ENCODE measurements at places on chromosomes 3 and 15.
A peak's percentile ranks its signal among the peaks of the same experiment; 100 is the strongest.

GRCh38 chr3:135272026-135272669, 477.1 kb downstream of the EPHB1 start:
- no peak for DNase-seq

- no peak for DNase-seq
Observed at GRCh38 chr3:66354001-66354400, 133.2 kb downstream of the SLC25A26 start.

DNA sequence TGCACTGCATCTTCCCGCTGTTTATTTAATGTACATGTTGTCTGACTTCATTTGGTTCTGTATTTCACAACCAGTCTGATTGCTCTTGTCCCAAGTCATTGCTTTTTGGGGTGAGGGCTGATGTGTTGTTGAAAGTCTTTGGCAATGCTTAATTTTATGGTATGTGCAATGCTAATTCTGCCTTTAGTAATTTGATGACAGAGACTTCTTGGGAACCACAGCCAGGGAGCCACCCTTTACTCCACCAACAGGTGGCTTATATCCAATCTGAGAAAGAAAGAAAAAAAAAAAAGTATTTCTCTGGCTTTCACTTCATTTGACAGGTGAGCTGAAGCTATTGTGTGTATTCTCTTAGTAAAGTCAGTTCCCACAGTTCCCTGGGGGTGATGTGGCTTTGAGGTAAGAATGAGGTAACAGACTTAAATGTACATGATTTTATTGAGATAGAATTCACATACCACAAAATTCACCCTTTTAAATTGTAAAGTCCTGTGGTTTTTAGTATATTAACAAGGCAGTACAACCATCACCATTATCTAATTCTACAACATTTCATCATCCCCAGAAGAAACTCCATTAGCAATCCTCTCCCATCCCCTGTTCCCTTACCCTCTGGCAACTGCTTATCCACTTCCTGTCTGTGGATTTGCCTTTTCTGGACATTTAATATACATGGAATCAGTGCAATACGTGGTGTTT, 97.3 kb downstream of the SLCO3A1 start:
- DNase-seq: no peak

GRCh38 chr15:74449095-74449494, 11.9 kb downstream of the UBL7 start:
- DNase-seq: no peak

DNA sequence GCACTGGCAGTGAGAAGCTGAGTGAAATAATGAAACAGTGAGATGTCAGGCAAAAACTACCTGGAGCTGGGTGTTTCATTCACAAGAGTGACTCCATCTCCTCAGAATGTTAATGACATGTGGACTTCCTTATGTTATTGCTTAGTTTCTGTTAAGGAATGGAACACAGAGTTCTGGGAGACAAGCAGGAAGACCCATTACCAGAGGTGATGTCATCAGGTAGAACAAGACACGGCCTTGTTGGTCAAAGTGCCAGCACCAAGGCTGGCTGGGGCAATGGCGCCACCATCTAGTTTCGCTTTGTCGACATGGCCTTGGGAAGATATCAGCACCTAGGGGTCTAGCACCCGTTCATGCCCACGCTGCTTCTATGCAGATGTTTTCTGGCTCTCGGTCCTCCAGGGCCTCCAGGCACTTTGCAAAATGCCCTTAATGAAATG, 252.2 kb downstream of the FAM43A start:
- DNase-seq: no peak

DNA sequence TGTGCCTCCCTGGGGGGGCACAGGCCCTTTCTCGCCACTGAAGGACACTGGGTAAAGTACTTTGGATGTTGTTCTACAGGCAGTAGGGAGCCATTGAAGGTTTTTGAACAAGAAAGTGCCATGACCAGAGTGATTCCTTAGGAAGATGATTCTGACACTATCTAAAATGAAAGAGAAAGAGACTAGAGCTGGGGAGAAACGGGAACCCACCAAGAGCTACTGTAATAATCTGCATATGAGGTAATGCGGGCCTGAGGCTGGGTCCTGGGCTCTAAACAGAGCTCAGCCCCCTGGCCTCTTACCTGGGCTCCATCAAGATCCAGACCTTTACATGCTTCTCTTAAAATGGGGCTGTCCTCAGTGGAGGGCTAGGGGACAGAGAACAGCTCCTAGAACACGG, 24.9 kb downstream of the GRK7 start:
- no peak for DNase-seq

GRCh38 chr3:109045271-109046040, 72.5 kb downstream of the MORC1 start:
- no peak for DNase-seq

GRCh38 chr3:182568876-182569275, 224.4 kb upstream of the ATP11B start:
- no peak for DNase-seq

GRCh38 chr15:74253211-74253921, 17.2 kb downstream of the CCDC33 start:
- DNase-seq: no peak

DNA sequence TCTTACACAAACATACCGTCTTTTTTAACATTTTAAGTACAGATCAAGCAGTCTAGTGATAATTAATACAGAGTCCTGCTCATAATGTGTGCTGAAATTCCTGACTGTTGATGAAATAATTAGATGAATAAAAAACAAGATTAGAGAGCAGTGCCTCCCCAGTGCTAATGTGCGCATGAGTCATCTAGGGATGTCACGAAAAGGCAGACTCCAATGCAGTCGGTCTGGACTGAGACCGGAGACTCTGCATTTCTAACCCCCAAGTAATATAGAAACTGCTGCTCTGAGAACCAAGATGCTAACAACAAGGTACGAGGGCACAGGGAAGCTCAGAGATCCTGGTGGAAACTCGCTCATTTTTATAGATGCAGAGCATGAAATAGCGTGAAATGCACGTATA, 61.4 kb downstream of the COL8A1 start:
- no peak for DNase-seq

DNA sequence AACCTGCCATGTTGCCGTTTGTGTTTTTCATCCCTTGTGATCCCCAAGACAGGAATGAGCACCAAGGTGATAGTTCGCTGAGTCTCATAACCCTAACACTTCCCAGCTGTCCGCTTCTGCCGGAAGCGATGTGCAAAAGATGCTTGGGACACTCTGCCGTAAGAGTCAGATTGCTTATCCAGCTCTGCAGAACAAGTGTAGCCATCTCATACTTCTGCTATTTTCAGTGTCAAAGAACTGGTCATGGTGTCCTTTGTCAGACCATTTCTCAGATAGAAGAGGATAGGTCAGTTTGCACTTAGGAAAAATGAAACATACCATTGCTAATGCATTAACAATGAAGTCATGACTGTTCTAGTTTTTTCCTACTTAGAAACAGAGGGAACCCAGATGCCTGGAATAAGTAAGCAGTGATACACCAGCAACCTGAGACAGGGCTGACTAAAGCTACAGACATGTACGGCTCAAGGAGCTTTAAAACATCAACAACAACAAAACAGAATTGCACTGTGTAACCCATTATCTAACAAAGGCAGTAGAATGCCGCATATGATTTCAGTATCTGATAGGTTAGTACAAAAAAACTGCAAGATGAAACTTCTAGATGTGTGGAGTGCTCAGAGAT, 134.0 kb upstream of the IL12A start:
- no peak for DNase-seq

- no peak for DNase-seq
Observed at GRCh38 chr3:170361711-170362110, 4.2 kb downstream of the SKIL start.

GRCh38 chr3:194547042-194547441, 60.2 kb upstream of the ATP13A3 start:
- no peak for DNase-seq

GRCh38 chr15:51672155-51672687, 9.1 kb upstream of the SCG3 start:
- no peak for DNase-seq

- DNase-seq: no peak
Observed at GRCh38 chr3:54358316-54358715, 236.0 kb downstream of the CACNA2D3 start.

DNA sequence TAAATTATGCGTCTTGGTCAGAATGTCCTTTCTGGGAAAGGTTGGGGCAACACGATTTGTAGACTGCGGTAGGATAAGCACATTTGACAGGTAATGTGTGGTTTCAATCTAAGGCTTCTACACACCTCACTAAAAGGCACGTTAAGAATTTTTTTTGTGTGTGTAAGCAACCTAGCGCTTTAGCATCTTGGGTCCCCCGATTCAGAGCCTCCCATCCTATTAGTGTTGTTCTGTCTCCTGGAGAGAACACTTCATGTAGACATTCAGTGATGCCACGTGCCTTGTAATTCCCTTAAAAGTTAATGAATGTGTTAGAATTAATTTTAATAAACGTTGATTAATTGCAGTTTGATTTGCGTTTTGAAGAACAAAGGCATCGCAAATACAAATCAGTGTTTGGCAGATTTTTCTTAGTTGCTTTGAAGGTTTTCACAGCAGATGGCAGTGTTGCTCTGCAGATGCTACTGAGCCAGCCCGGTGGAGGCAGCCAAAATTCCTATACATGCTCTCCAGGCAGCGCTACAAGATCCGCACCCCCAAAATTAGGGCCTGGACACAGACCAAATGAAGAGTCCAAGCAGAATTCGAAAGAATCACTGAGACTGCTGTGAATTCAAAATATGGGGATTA, 63.5 kb downstream of the OTOL1 start:
- peak; percentile 37 for DNase-seq
